ENCODE measurements at places on chromosomes 7 and 10. TPM values are rescaled to one million over a fixed set of nuclear protein-coding genes. Genes with fewer than 3 reads are reported as not detected.

- no peak for DNase-seq
Measured at GRCh38 chr7:68717176-68717575, 881.1 kb upstream of the AUTS2 start.

- DNase-seq = no peak
Measured at GRCh38 chr10:93313798-93314197, 168.3 kb downstream of the MYOF start.

DNA sequence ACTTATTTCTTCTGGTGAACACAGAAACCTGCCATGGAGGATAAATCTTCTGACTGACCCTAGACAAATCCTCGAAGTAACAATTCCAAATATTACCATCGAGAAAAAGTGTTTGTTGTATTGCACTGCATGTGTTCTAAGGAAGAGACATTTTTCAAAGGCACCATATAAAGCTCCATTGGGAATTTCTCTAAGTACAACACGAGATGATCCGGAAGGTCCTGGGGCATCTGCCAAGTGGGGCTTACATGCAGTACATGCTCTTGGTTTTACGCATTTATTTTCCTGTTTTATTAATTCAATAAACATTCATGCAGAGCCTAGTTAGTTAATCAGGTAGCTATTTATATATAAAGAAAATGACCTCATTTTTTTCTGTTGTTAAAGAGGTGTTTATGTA lies 692.0 kb upstream of the IGFBP3 start:
- no peak for DNase-seq

GRCh38 chr10:132162021-132162531 lies 24.7 kb upstream of the DPYSL4 start:
- peak; percentile 79 for DNase-seq

The CFAP43 gene
- not detected for total RNA-seq

GRCh38 chr10:125811251-125811650 lies 11.8 kb downstream of the UROS start:
- DNase-seq = no peak

The MYOF gene
- 6.6 TPM for total RNA-seq

The CALCR gene
- not detected for total RNA-seq

GRCh38 chr10:70679498-70679897 lies 7.2 kb downstream of the ADAMTS14 start:
- no peak for DNase-seq

DNA sequence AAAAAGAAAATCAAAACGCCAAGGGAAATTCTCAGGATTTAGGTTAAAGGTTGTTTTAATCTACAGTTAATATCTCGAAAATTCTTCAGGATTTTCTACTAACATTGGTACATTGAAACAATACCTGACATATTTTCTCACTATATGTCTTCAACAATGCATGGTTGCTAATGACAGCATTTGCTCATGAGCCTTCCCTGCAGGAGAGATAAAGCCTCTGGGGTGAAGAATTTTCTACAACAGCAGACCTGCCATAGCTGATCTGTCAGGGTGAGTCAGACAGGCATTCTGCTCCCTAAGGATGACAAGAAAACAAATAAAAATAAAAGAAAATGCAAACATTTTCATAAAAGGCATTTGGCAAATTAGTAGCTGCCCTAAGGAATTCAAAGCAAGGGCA lies 11.7 kb upstream of the GPR37 start:
- DNase-seq = no peak

GRCh38 chr10:7085147-7085912 lies 325.5 kb downstream of the SFMBT2 start:
- no peak for DNase-seq

The APBB1IP gene
- 73.2 TPM for total RNA-seq

- DNase-seq = no peak
Measured at GRCh38 chr7:1087465-1087814, 473 bp upstream of the GPER1 start.

GRCh38 chr7:42105554-42106358 lies 131.3 kb downstream of the GLI3 start:
- DNase-seq = no peak

- no peak for DNase-seq
Measured at GRCh38 chr10:78948621-78949030, 120.1 kb upstream of the ZMIZ1 start.

The NOS3 gene
- total RNA-seq = 10.8 TPM

The ADAM12 gene
- not detected for total RNA-seq

- DNase-seq = no peak
Measured at GRCh38 chr10:641149-642010, 48.1 kb downstream of the DIP2C start.

GRCh38 chr7:158249692-158250091 lies 337.9 kb downstream of the PTPRN2 start:
- peak; percentile 27 for DNase-seq

DNA sequence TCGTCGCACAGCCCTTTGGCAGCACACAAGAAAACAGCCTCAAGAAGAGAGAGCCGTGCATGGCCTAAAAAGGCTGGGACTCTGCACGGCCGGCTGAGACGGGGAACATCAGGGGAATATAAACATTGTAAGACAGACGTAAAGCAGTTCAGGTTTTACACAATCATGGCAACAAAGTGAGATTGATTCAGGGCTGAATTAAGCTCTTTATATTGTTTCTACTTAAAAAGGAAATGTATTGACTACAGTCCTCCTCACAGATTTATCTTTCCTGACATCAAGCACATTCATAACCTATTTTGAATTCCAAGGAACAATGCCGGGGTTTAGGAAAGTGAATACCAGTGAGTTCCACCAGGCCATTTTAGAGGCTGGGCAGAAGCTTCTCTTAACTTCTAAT lies 25.2 kb downstream of the SORBS1 start:
- no peak for DNase-seq
